Heart right ventricle (tissue), 16 donors: ENCODE measurements at places on chromosomes 2 and 18. TPM values are rescaled to one million over a fixed set of nuclear protein-coding genes. Genes with fewer than 3 reads are reported as not detected.

MFSD2B gene
- total RNA-seq = not detected

KLHL41 gene
- total RNA-seq = 141 TPM

CSRNP3 gene
- 6.7 TPM for total RNA-seq

DNA sequence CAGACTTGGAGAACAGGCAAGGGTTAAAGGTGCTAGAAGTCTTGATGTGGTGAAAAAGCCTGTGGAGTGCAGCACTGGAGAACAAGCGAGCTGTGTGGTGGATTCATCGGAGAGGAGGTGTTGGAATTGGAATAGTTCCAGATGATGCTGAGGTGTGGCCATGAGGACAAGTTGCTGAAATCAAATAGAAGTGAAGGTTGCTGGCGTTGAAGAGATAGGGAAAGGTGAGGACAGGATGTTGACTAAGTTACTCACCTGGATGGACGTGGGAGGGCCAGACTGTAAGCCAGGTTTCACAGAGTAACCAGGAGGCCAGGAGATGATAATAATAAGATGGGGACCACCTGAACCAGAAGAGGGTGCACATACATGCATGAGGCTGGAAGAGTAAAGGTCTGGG is 173.4 kb downstream of the DIS3L2 start:
- no peak for DNase-seq

- DNase-seq = no peak
Observed at GRCh38 chr2:45836740-45837139, 185.3 kb downstream of the PRKCE start.

CROCC2 gene
- total RNA-seq = not detected

EVX2 gene
- not detected for total RNA-seq

IL1F10 gene
- not detected for total RNA-seq

- DNase-seq = no peak
Observed at GRCh38 chr2:121283670-121284462, 1.1 kb downstream of the TFCP2L1 start.

KANSL1L gene
- 27.3 TPM for total RNA-seq

DNA sequence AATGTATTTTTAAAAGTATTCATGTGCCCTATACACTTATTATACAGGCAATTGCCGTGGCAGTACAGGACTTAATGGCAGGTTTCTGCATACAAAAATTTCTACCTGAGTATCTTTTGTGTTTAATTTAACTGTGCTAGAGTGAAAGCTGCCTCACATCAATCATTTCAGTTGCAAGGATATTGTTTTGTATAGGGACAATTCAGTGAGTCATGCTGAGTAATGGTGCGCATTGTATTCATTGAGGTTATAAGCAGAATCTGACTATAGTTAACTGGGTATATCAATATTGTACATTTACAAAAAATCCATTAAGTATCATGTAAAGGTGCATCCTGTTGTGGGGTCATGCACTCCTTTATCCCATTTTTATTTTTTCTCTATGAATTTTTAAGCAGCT is 121.5 kb downstream of the GCA start:
- no peak for DNase-seq

DNA sequence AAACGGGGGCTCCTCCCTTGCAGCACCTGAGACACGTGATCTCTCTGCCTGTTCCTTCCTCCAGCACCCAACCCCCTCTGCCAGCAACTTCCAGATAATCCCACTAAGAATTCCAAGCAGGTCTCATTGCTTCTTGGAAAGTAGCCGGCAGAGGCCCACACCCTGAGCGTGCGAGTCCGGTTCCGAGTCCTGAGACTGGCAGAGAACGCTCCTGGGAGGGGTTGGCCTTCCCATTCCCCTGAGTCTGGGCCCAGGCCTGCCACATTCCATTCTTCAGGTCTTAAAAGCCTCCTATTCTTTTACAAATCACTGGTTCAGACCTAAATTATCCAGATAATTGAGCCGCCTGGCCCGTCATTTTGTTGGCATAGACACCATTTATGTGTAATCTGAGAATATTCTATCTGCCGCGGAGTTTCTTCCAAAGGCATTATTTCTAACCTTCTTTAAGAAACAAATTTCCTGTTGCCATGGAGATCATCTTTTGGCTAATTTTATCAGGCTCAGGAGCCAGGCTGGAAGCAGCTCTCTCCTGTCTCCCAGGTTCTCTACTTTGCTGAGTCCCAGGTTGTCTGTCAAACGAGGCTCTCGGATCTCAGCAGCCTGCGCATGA is 165.4 kb downstream of the MYCN start:
- DNase-seq = no peak

GRCh38 chr2:223921204-223921603 is 23.9 kb downstream of the WDFY1 start:
- DNase-seq = no peak

EML6 gene
- 1.5 TPM for total RNA-seq

DNA sequence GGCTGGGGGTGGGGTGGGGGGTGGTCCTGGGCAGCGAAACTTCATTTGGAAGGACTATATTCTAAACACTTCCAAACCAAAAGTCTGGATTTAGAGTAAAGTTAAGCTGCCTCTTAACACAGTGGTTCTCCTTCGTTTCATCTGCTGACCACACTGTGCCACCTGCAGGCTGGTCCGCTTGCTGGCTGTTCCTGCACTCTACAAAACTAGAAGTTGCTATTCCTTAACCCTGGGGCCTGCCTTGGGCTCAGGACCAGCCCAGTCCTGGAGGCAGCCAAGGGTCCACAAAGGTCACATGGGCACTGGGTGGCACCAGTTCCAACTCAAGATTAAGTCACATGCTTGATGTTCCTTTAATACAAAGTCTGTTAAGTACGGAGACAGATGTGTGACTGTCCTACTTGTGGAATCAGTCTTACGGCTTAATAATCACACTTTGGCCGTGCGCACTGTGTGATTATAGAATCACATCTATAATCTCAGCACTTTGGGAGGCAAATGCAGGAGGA is 195.4 kb downstream of the FAM210A start:
- DNase-seq = peak; percentile 62

IL36B gene
- not detected for total RNA-seq

DNA sequence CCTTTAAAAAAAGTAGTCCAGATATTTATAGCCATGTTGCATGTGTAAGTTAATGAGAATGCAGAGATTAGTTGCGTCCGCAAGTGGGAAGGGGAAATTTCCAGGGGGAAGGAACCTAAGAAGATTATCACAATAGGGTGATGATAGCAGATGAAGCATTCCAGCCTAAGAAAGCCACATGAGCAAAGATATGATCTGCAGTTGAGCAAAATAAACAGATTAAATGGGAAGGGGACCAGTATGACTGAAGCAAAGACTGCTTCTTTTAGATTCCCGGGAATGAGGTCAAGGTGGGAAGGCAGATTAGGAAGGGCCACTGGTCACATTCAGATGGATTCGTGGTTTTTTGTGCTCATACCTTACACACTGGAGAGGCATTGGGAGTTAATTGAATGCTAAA is 154.6 kb upstream of the CDH2 start:
- no peak for DNase-seq

DNA sequence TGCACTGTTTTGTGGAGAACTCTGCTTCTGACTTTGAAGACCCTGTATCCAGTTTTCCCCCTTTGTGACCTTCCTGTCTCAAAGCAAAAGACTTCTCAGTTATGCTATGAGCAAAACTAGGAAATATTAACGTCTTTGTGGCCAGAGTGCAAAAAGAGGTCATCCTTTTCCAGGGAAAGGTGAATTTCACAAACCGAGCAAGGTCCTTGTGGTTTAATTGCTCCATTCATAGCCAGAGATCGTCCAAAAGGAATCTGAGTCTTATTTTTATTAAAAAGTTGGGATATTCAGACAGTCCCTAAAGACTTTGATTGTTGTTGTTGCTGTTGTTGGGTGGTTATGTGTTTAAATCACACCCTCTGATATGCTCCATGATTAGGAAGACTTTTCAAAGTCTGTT is 77.4 kb downstream of the NAB1 start:
- no peak for DNase-seq

DNA sequence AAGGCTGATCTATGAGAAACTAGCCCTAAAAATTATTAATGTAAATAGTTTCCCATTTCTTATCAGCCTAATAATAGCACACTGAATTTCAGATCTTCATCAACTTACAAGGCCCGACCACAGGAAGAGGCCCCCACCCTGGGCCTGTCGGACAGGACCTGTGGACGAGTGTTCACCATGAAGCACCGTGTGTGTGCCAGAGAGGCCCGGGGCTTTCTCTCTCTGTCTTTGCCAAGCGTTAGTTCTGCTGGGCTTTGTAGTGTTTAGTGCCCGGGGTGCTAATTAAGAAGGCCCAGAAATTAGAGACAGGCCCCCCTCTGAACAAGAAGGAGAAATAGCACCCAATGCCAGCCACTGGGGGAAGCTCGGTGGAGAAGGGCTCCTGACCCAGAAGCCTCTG is 265.7 kb downstream of the TWIST2 start:
- peak; percentile 4 for DNase-seq
